ENCODE measurements at places on chromosomes 3 and 15.

- no peak for DNase-seq
These were observed 164.8 kb downstream of the ERC2 start for GRCh38 chr3:56303487-56303886.

- DNase-seq = no peak
These were observed 51.5 kb upstream of the SKIL start for GRCh38 chr3:170306015-170306414.

DNA sequence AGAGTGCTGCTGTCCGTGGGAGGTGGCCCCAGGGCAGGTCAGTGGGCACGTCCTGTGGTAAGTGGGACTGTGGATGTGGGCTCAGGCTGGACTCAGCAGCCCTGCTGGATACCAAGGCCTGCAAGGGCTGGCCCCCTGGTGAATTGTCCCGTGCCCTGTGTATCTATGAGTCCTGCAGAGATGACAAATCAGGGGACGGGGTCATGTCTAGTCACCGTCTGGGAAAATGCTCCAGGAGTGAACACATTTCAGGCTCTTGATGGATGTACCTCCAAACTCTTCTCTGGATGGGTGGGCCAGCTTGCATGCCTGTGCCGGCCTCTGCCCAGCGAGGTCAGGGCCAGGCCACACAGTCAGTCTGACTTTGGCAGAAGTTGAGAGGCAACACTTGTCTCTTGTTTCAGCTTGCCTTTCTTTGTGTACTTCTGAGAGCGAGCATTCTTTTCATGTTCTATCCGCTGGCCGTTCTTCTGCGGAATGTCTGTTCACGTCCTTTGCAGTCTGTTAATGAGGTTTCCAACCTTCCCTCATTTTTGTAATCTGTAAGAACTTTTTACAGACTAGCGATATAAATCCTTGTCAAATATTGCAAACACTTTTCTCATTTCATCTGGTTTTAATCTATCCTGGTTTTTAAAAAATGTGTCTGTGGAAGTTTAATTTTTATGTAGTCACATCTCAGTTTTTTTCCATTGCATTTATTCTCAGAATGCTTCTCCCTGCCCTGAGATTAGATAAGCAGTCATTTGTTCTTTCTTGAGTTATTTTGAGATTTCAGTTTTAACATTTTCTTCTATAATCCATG, 11.4 kb upstream of the STAB1 start:
- DNase-seq = no peak

DNA sequence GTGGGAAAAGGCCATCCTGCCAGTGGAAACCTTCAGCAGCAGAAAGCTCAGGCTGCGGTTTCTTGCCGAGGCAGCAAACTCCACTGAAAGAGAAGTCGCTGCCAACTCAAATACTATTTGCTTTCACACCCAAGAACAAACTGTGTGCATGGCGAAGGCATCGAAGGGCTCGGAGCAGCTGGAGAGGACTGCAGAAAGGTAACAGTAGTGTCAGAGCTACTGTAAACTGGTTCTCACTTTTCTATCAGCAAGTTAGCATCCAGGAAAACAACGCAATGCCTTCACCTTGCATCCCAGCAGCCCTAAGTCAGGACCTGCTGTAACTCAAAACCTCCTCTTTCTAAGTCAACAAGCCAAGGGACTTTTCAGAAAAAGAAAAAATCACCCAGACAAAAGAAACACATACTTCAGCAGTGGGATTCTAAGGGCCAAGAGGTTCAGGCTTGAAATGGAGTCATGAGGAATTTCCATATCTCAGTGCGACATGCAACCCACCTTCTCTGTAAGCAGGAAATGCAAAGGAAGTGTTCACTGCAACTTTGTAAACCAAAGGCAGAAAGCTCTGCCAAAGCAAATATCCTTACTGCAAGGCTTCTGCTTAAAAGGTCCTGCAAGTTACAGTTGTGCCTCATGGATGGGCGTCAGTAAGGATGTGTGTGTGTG, 193.5 kb downstream of the FOXP1 start:
- no peak for DNase-seq

DNA sequence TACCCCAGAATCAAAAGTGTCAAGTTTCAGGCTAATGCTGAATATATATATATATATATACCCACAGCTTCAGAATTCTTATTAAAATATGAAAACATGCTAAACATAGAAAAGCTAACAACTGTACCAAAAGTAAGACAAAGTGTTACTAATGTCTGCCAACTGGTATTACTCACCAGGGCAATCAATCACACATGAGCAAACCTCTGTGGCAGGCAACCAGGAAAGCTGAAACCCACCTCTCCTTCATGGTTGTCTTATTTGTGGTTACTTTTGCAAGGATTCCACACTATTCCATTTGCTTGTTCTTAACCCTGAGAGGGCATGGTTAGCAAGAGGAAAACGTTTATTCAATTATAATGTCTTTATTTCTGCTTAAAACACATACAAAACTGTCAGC, 512.3 kb upstream of the MDFIC2 start:
- no peak for DNase-seq

- DNase-seq = no peak
These were observed 61.6 kb downstream of the TPRG1 start for GRCh38 chr3:189233225-189233858.

GRCh38 chr15:80471881-80472280, 67.7 kb downstream of the ARNT2 start:
- DNase-seq = no peak

GRCh38 chr3:189641776-189642175, 10.6 kb downstream of the TP63 start:
- DNase-seq = no peak

GRCh38 chr3:186108106-186108940, 566 bp downstream of the ETV5 start:
- no peak for DNase-seq

GRCh38 chr3:46730819-46731218, 13.2 kb upstream of the PRSS50 start:
- no peak for DNase-seq

DNA sequence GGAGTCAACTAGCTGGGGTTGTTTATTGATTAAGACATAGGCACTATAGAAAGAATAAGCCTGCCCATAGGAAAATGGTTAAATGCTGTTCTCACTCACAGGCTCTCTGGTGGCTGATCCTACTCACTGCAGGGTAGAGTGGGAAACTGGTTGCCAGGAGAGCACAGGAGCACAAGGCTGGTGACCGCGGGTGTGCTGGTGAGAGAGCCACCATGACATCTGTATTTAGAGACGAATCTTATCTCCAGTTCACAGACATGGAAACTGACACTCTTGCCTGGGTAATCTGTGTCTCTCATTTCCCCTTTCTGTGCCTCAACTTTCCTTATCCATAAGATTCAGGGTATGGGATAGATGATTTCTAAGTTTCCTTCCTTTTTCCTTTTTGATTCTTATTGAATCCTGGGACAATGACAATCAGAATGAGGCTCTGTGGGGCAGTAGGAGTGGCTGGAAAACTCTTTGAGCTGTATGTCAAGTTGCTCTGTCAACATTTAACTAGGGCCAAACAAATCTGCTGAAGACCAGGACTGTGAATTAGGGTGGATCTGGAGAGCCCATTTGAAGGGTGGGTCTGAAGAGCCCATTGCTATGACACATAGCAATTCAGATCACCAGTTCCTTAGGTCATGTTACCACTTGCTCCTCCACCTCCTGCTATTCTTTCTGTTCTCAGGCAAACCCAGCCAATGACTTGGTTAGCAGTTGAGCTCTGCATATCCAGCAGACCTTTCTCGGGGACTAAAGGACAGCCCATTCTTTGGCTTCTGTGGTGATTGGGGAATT, 286.1 kb upstream of the TBL1XR1 start:
- no peak for DNase-seq

GRCh38 chr15:48537271-48538113, 108.0 kb downstream of the FBN1 start:
- DNase-seq = no peak

GRCh38 chr15:92095693-92096092, 242.2 kb downstream of the SLCO3A1 start:
- DNase-seq = peak; percentile 7

DNA sequence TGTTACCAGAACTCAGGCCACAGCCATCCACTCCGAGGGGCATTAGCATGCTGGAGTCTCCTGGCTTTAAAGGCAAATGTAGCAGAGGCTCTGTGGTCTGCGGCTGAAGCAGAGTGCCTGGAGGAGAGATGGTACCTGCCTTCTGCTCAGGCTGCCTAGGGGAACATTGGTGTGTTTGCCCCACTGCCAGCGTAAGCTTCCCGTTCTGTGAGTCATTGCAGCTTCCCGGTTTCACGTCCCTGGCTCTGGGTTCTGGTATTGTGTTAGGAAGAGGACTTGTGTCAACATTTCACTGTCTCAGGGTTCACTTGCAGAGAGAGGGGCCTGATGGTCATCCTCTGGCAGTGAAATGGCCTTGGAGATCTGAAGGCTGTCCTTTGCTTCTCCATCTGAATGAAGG, 1.8 kb downstream of the GASK1A start:
- no peak for DNase-seq
